ENCODE measurements at places on chromosomes 2 and 18. TPM values are rescaled to one million over a fixed set of nuclear protein-coding genes. Genes with fewer than 3 reads are reported as not detected.

The DPP4 gene
- 24.2 TPM for total RNA-seq

GRCh38 chr2:217166241-217166850 lies 306.5 kb upstream of the TNP1 start:
- peak; percentile 73 for DNase-seq

DNA sequence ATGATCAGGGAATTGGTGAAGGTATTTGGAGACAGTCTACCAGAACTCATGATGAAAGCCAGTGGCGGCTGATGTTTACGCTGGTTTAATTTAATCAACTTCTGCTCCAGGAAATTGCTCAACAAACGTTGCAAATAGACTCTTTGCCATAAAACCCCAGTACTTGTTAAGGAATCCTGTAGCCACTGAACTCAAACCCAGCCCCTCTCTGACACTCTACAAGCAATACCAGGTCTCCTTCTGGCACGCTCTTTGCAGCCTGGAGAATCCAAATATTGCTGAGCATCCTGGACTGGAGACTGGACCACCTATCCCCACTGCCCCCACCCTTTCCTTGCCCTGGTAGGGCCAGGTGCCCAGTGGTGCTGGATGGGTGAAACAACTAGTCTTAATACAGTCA lies 308.2 kb downstream of the FBXO15 start:
- DNase-seq = no peak

GRCh38 chr2:221975151-221975550 lies 323.6 kb downstream of the PAX3 start:
- DNase-seq = no peak

All from IMR-90 (cell line).